ENCODE measurements at places on chromosomes 11 and 22.

DNA sequence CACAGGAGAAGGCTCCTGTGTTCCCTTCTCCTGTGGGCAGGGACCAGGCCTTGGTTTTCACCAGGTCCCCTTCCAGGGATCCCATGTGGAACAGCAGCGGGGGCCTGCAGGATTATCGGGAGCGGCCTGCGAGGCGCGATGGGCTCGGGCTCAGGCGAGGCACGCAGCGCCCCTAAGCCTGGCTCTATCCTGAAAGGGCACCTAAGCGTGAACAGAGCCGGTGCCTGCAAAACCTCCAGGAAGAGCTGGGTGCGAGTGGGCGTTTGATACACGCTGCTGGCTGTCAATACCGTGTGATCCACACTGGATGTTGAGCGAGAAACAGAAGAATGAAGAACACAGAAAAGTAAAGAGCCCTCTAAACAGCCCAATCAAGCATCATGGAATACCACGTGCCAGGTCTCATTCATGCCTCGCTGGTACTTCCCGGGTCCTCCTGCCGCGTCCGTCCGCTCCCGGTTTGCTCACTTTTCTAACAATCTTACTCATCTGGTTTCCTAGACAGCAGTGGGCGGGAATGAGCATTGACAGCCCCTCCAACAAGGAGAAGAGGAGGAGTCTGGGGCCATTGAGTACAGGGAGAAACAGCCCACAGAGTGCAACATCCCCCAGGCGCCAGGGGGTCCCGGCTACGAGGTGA is 12.5 kb downstream of the OSBPL5 start:
- no peak for DNase-seq

DNA sequence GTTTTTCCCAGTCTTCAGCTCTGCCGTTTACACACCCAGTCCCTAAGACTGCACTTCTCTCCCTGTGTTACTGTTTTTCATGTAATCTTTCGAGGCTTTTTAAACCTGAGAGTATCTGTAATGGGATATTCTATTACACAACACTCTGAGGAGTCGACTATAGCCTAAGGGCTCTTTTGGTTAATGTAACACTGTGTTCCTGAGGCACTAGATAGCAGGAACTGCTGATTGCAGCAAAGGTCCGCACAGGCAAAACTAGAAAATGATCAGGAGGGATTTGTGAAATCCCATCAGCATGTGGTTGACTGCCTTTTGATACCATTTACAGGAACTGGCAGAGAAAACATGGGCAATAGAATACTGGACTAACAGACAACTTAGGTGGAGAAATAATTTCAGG is 512.3 kb upstream of the RAG2 start:
- no peak for DNase-seq

DNA sequence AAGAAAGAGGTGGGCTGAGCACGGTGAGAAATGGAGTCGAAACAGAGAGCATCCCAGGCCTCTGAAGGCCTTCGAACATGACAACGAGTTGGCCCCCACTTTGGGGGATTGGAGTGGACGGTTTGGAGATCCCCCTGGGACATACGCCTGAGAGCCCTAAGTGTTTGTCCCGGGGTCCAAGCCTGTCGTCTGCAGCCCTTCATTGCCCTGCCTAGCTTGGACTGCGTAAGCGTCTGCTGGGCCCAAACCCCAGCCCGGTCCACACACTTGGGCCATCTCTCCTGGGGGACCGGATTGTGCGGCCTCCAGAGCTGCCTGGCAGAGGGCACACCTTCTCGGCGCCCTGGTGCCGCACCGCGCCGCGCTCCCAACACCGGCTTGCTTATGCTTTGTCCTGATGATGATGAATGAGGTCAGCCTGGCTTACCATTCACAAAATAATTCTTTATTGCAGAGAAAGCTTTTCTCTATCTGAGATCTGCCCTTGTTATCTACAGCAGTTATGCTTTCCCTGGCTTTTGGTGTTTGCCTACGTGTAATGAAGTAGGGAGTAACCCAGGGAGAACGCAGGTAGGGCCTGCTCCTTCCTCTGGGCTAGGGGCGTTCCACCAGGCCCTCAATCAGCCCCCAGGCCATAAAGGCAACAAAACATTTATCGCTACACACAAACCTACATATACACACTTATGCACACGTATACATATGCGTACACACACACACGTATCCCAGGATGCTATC is 85.9 kb upstream of the PPARA start:
- no peak for DNase-seq

DNA sequence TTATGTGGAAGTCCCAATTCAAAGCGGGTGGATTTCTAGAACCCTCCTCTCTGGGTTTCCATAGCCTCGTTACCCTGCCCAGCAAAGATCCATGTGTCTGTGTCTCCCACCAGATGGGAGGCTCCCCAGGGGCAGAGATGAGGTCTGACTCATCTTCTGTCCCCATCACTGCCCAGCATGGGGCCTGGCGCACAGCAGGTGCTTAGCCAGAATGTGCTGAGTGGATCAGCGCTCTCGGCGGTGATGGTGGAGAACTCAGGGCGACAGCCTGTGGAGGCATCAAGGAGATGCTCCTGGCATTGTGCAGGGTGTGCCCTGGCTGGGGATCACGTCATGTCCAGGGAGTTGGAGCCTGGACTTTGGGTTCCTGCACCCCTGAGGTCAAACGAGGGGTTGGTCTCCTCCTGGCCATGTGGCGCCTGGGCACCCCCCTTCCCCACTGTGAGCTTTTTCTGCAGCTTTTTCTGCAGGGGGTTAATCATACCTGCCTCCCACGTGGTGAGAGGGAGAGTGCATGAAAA is 46.1 kb upstream of the RFPL3 start:
- no peak for DNase-seq

DNA sequence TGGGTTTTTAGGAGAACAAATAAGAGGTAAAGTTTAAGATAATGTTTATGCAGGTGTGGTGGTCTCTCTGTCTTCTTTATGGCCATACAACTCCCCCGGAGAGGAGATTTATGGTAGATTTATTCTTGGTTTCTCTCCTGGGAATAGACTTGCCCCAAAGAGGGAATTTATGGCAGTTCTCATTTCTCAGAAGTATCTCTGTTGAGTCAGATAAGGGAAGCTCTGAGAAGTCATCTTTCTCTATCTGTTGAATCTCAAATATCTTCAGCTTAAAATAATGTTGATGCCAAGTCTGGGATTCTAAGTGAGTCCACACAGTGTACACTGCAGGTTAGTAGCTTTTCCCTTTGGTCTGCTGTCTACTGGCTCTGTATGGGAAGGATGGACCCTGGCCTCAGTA is 276.4 kb upstream of the PLET1 start:
- no peak for DNase-seq

GRCh38 chr22:50401907-50402306 is 58.8 kb downstream of the PPP6R2 start:
- no peak for DNase-seq

GRCh38 chr22:45321827-45322226 is 12.1 kb downstream of the FAM118A start:
- no peak for DNase-seq

All from GM10248 (cell line).